ENCODE measurements at places on chromosomes 13 and 19.

DNA sequence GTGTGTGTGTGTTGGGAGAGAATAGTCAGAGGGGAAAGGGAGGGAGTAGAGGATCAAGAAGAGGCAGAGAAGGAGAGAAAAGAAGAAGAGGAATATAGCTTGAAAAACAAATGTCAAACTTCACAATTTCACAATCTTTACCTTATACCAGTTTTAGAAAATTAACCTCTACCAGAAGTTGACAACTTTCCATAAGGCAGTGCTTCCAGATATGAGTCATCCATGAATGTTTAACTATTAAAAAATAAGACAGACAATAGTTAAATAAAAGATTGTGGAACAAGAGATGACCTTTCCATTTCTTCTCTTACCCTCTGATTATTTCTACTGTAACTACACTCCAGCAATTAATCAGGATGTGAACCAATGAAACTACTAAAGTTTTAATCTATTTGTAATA is 229.4 kb downstream of the ITGBL1 start:
- no peak for DNase-seq

- no peak for DNase-seq
Observed at GRCh38 chr19:44925114-44925891, 10.9 kb downstream of the APOC1 start.

DNA sequence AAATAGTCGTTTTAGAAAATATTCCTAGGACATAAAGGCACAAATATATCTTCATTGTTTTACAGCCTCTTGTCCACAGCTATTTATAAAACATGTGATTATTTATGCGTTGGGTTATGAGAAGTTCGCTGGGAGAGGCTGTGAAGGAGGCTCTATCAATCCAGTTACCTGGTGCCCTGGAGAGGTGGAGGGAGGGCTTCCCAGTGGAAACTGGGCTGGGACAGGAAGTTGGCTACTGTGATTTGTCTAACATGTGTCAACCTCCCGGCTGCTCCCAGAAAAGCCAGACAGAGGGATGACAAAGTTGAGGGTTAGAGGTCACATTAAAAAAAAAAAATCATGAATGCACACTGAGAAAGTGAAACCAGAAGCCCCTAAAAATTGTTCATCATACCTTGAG is 346.5 kb downstream of the ZNF536 start:
- no peak for DNase-seq

DNA sequence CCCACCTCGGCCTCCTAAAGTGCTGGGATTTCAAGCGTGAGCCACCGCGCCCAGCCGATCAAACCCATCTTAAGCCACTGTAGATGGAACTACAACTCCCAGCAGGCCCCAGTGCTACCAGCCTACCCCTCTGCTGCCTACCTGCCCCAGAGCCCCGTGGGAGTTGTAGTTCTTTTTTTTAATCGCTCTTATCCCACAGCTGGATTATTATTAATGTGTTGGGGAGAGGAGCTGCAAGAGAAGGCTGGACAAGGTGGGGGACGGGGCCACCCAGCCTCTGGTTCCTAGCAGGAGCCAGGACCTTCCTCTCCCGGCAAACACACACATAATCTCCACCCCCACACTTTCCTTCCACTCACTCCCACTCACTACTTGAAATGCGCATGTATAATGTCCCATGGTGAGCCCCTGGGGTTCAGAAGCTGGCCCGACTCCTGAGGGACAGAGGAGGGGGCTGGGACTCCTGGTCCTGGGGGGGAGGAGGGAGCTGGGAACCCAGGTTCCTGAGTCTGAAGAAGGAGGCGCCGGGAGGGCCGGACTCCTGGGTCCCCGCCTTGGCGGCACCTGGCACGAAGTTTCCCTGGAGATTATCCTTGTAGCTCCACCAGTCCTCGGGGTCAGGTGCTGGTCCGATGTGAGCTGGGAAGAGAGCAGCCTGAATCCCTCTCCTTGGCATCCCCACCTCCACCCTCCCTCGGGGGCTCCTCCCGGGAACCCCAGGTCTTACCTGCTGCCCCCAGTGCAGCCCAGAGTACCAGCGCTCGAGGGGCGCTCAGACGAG is 958 bp downstream of the CA11 start:
- no peak for DNase-seq

DNA sequence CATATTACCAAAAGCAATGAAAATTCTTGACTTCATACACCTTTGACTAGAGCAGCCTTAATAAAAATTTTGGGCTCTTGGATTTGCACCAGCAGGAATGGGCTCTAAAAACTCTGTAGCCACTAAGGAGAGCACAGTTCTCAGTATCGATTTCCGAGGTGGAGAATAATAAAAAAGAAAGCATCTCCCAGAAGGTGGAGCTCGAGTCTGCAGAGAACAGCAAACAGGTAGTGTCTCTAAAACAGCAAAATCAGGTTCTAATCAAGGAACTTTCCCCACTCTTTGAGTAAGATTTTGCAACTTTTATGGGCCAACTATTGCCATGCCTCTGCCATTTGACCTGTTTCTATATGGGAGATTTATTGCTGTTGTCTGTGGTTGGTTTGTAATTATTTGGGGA is 258.7 kb upstream of the GPC6 start:
- DNase-seq: no peak

GRCh38 chr19:19871932-19872331 is 6.2 kb downstream of the ZNF253 start:
- no peak for DNase-seq

DNA sequence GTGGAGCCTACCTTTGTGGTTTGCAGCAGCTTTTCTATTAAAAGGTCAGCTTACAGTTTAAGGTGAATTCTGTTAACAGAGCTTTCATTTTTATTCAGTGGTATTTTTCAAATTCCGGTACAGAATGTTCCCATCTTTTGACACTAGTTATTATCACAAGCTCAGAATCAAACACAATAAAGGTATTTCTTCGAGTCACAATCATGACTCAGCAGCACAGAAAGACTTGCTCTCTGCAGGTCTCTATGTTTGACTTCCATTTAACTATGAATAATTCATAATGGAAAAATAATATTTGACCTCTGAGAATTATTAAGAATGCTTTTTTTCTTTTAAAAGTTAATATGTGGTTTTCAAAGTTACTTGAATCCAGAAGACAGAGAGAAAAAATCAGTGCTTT is 28.2 kb downstream of the DACH1 start:
- no peak for DNase-seq

DNA sequence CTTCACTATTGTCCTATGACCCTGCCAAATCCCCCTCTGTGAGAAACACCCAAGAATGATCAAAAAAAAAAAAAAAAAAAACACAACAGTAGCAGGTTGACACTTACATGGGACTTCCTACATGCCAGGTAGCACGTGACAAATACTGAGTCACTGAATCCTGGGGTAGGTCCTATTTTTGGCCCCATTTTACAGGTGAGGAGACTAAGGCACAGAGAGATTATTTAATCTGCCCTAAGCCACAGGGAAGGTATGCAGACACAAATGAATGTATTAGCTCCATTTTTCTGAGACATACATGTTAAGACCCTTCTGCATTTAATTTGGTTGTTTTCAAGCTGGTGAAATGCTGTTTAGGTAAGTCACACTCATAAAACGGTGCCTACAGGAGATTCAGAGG is 15.7 kb downstream of the ZNF575 start:
- DNase-seq: no peak

GRCh38 chr19:35692010-35692409 is 12.3 kb upstream of the ZBTB32 start:
- DNase-seq: no peak

Data from GM04503 (cell line).